ENCODE measurements at places on chromosomes 13 and 19.

GRCh38 chr13:42392716-42393572 lies 121.0 kb downstream of the AKAP11 start:
- peak; percentile 80 for DNase-seq

DNA sequence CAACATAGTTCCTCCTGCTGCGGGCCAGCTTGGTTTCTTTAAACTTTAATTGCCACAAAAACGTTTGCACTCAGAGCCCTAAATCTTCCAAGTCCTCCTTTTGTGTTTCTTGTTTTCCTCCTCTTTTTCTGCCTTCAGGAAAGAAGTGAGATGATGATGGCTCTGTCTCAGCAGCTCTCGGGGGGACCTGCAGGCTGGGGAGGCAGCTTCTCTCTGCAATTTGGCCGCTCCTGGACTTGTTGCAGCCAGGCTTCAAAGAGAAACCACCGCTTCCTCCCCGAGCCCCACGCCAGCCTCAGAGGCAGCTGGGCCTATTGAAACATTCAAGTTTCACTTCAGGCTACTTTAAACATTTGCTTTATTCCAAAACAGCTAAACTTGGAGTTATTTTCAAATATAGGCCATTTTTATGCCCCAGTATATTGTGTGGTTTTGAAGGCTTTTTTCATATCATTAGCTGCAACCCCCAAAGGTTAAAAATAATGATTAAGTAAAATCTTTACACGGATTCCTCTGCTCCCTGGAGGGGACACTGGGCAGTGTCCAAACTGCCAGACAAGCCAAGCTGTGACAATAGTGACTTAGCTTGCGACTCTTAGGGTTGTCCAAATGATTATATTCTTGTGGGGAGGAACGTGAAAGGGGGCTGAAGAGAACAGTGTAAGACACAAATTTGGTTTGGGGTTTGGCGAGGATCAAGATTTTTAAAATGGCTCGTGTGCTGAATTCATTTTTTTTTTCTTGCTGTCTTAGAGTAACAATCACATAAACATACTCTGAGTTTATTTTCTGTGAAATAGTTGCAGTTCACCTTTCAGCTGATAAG lies 330.8 kb downstream of the DLEU7 start:
- DNase-seq = peak; percentile 32

DNA sequence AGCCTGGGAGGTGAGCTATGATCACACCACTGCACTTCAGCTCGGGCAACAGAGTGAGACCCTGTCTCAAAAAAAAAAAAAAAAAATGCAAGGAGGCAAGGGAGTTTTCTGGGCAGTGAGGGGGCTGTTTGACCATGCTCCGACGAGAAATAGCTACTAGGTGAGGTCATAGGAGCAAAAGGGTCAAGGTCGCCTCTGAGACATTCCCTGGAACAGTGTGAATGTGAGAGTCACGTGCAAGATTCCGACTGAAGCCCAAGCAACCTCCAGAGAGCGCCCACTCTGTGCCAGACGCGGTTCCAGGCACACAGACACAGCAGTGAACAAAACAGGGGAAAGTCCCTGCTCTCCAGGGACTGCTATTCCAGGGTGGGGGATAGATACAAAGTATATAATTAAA lies 2.5 kb downstream of the ZNRF4 start:
- no peak for DNase-seq

DNA sequence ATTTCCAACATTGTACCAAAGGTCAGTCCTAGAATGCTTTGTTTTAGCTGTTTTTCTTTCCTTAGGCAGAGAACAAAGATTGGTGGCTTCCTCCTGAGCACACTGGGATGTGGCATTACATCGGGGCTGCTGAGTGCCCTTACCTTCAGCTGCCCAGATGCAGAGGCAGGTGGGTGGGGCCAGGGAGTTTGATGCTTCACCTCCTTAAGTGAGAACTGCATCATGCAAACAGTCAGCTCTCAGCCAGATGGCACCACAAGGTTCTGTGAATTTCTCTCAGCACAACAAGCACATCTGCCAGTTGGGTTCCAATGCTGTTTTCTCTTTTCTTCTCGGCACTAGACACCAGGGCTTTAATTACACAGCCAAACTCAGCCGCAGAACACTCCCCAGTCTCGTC lies 87.4 kb upstream of the UBL3 start:
- DNase-seq = no peak

DNA sequence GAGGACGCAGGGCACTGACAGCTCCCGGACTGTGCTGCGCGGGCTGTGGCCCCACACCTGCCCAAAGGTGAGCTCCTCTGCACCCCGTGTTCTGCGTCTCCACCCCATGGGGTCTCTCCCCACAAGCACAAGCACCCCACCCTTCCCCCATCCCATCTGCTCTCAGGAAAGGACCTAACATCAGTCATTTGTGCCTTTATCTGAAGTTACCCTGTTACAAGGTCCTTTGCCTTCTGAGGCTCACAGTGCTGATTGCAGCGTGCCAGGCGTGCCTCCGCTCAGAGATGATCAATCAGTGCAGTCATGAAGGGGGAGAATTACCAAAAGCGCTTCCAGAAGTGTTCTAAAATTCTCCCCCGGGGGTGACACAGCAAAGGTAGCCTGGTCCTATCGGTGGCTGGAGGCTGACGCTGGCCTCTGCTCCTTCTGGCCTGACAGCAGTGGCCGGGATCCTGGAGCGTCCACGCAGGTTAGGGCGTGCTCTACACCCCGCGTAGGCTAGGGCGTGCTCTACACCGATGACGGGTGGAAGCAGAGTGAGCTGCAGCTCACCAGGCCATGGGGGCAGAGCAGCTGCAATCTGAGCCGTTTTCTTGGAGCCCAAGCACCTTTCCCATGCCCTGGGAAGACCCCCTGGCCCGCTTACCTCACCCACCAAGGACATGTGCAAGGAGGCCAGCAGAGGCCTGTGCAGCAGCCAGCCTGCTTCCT lies 84.7 kb upstream of the TM9SF2 start:
- DNase-seq = no peak

DNA sequence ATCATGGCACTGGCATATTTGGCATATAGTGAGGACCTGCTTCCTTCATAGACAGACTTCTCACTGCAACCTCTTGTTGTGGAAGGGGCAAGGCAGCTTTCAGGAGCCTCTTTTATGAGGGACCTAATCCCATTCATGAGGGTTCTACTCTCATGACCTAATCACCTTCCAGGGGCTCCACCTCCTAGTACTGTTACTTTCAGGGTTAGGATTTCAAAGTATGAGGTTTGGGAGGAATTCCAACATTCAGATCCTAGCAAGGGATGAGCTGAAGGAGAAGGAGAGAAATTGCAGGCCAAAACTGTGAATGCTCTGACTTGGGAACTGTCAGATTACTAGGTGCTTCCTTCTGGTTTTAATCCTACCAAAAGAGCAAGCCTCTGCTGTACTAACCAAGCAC lies 87.8 kb downstream of the LMO7 start:
- DNase-seq = no peak

DNA sequence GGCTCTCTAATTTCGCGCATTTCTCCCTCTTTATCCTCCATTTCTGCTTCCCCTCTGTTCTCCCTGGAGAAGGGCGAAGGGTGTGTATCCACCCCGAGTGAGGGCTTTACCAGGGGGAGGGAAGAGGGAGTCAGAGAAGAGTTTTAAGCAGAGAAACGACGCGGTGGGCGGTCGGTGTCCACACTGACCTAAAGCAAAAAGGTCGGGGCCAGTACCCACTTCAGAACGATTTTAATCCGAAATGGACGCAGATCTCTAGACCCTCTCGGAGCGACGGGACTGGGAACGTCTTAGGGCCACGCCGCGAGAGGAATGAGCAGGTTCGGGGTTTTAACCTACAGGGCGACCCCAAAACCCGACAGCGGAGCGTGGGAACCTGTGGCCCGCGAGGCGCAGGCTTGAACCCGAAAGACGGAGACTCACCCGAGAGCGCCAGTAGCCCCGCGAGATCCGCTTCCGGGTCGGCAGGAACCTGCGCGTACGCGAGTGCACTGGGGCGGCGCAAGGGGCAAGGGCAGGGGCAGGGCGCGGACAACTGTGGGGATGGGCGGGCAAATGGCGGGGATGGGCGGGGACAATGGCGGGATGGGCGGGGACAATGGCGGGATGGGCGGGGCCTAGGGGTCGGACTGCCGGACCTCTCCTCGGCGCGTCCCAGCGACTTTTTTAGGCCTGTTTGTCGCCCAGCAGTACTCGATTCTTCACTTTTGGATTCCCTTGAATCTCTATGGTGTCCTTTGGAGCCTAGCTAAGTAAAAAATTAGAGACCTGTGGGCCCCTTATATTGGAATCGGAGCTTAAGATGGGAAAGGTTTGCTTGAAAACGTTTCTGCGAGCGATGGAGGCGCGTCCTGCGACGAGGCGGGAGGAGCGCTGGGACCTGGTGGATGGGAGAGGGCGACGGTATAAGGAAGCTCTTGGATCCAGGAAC lies at the start of gene ZNF677:
TSS of gene ZNF677 (minus strand) at position 463 of the 931 bp plus-strand sequence. CDS start 3,323 bp downstream, outside the sequence.
- peak; percentile 65 for DNase-seq

DNA sequence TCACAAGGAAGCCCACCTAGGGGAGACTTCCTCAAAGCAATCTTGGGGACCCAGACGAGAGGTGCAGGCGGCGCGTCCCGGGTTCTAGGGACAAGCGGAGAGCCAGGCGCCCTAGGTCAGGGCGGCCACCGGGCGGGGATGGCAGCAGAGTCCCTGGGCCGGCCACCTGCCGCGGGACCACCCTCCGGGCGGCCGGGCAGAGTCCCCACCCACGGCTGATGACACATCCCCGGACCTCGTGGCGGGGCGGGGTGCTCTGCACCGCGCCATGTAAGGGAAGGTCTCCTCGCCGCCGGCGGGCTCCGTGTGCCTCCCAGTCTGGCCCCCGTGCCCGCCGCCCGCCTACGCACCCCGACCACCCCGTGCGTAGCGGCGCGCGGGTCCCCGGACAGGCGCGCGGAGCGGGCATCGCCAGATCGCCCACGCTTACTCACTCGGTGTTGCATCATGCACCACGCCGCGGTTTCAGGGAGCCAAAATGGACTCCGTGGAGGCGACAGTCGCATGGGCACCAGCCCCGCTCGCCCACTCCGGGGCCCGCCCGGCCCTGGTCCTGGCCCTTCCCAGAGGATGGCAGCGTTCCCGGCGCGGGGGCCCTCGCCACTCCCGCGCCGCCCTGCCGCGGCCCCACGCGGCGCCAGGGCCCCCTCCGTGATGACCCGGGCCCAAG lies 643 bp downstream of the SLC7A1 start:
- DNase-seq = peak; percentile 59

- no peak for DNase-seq
These were observed 7.2 kb downstream of the GFY start for GRCh38 chr19:49432141-49433073.

- no peak for DNase-seq
These were observed 114.8 kb upstream of the TDRD3 start for GRCh38 chr13:60282186-60282585.

GRCh38 chr19:16301999-16302694 lies 22.5 kb upstream of the KLF2 start:
- no peak for DNase-seq

DNA sequence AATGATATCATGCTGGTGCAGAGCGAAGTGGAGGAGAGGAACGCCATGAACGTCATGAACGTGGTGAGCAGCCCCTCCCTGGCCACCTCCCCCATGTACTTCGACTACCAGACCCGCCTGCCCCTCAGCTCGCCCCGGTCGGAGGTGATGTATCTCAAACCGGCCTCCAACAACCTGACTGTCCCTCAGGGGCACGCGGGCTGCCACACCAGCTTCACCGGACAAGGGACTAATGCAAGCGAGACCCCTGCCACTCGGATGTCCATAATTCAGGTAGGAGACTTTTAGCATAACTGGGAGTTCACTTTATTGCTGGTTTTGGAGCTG lies 3.3 kb downstream of the PCDH17 start:
- DNase-seq = no peak

DNA sequence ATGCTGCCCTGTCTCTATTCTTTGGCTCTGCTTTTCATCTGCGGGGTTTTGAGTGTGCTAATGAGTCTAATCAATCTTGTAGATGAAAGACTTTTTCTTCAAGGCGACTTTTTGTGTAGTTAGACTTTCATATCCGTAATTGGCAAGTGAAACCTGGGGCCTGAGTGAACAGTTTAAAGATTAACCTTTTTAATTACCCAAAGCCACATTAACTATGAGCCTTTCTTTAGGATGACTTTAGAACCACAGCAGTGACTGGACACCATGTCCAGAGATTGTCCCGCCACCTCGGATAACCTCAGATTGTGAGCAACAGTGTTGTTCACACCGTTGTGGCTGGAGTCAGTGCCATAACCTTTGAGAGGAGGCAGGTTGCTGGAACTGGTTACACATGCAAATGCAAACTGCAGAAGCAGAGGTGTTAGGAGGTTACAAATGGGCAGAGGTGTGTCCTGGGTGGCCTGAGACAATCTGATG lies 58.7 kb downstream of the SIAH3 start:
- no peak for DNase-seq

- no peak for DNase-seq
These were observed 110.1 kb upstream of the RXFP2 start for GRCh38 chr13:31629085-31629780.

GRCh38 chr19:12767150-12767549 lies 8.2 kb downstream of the HOOK2 start:
- no peak for DNase-seq

- DNase-seq = no peak
These were observed 2.8 kb downstream of the IGFLR1 start for GRCh38 chr19:35739275-35740107.

- DNase-seq = no peak
These were observed 16.8 kb upstream of the SLC35E1 start for GRCh38 chr19:16588824-16589577.

- DNase-seq = no peak
These were observed 10.3 kb downstream of the TMEM272 start for GRCh38 chr13:51834581-51835171.
